ENCODE measurements at places on chromosomes 6 and 20.
A peak's percentile ranks its signal among the peaks of the same experiment; 100 is the strongest.

DNA sequence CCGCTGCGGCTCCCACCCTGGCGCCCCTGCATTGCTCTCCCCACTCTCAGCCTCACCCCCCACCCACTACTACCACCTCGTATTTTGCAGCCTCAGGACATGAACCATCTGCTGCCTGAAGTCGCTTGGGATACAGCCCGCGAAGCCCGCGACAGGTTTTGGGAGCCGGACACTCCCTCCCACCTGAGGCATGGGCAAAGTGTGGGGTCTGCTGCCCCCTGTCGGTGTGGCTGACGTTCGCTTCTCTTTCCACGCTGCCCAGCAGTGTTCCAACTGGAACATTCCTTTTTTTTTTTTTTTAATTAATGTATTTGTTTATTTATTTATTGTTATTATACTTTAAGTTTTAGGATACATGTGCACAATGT is 15.3 kb upstream of the LPA start:
- DNase-seq: no peak

- DNase-seq: peak; percentile 30
Observed at GRCh38 chr6:109236115-109237076, 141.1 kb downstream of the CEP57L1 start.

DNA sequence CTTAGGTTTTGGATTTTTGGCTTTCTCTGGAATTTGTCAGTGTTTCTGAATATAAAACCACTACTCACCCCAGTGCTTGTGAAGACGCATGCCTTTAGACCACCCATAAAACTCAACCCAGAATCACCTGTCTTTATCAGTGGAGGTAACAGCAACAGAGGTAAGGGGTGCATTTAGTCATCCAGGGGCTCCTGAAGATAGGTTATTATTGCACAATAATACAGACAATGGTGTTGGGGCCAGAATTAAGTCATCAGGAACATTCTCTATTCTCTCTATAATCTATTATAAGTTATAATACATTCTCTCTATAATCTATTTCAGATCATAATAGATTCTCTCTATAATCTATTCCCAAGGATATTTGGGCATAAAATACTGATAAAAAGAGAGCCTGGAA is 100.2 kb upstream of the KCNQ5 start:
- DNase-seq: no peak

GRCh38 chr6:164731539-164731938 is 577.9 kb downstream of the C6orf118 start:
- DNase-seq: no peak

- no peak for DNase-seq
Observed at GRCh38 chr6:107488875-107489635, 862 bp upstream of the SOBP start.

DNA sequence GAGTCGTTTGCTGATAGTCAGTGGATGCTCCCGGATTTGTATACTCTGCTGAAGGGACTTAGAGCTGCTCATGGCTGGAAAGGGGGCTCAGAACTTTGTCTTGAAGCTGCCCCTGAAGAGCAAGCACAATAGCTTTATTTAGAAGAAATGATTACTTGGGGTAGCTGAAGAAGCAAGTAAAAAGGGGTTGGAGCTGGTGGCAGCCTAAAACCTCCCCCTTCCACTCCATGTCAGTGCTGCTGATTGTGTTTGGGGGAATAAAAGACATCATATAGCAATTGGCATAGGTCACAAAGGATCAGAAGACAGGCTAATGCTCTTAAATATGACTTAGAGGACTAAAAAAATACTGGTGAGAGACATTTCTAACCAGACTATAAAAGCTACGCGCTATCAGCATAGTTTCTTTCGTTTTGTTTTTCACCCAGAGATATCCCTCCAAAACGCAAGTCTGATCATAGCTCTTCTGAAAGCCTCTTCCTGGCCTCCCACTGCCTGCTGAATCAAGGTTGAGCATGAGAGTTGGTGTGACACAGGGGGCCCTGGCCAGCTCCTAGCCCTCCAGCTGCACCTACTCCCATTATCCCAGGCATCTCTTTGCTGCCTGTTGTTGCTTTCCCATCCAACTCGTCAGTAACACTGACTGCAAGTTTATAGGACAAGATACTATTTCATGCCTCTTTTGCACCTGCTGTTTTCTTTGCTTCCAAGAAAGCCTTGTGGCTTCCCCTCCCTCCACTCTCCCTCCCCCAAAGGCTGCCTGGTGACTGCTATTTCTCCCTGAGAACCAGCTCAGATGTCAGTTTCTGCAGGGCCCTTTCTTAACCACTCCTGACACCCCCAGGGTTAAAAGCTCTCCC is 33.9 kb upstream of the SGK1 start:
- no peak for DNase-seq

- DNase-seq: no peak
Observed at GRCh38 chr6:158066136-158066781, 84.6 kb downstream of the SYNJ2 start.

DNA sequence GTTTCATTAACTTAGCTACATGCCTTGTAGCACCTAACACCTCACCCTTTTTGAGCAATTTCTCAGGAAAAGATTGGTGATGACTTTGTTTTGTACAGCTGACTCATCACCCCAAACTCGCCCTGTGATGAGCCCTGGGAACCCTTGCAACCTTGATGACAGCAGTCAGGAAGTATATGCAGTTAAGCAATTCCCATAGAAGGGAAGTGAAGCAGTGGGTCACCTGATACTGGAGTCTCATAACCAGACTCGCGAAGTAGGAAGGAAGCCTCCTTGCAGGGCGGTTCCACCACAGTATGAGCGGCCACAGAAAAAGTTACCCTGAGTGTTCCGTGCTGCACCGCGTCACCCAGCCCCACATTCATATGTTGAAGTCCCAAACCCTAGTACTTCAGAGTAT is 82.0 kb upstream of the EDN1 start:
- peak; percentile 24 for DNase-seq

DNA sequence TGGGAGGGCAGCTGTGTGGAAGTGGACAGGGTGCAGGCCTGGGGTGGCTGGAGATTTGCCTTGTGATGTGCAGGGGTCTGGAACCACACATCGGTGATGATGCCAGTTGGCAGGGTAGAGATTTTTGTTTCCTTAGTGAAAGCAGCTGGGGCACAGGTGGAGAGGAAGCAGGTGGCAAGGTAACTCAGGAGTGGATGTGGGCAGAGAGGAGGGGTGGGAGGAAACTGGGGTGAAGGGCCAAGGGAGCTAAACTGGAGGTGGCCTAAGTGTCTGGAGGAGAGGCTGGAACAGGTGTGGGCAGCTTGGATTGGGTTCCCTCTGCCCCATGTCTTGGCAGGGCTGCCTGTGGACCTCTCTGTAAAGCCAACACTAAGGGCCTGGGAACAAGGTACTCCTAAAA is 4.7 kb upstream of the SCUBE3 start:
- DNase-seq: no peak

GRCh38 chr6:168927026-168927425 is 326.6 kb downstream of the THBS2 start:
- DNase-seq: no peak

DNA sequence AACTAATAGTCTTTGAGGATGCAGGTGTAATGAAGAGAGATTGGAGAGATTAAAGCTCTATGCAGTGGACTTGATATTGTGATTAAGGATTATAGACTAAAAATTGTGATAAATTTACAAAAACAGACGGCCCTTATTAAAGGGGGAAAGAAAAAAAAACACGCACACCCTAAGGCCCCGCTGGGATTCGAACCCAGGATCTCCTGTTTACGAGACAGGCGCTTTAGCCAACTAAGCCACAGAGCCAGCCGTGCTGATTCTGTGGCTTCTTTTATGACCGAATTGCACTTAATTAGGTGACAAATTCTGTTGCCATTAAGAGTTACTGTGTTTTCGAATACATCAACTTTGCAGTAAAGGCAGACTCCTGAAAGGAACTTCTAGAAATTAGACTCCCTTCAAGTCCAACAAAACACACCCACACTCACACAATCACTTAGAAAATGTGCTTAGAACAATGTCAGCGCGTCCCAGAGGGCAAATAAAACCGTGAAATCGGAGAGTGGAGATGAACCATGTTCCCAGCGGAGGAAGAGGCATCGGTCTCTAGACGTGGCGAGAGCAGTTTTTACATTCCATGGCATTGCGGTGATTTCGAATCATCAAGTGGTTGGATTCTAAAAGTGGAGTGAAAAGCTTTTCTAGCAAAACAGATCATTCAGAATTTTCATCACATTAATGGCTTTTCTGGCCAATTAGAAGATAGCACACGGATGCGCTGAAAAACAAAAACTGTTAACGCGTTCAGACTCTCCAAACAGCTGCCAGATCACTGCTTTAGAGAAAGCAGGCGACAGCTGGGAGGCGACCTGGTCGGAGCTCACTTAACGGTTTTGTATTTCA is 122.6 kb downstream of the GPX5 start:
- peak; percentile 66 for DNase-seq

DNA sequence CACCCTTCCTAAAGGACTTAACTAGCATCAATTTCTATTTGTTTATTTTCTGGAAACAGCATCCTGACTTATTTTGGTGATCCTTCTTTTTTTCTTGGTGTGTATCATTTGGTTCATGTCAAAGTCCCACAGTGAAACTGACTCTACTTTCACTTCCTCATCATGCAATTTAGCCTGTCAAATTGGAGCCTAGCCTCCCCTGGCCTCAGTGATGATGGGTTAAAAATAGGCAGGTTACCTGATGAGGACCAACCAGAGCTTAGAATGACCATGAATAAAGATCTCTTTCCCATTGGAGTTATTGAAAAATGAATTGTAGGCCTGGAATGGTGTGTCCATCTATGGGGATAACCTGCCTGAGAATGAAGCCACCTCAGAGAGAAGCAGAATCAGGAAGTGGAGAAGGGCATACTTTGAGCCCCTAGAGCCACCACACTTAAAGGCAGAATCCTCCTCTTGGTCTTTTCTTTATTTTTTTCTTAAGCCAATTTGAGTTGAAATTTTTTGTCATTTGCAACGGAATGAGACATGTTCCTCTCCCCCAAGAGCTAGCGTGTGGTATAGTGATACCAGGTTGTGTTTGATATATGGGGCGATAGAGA is 105.6 kb downstream of the BTBD3 start:
- no peak for DNase-seq

DNA sequence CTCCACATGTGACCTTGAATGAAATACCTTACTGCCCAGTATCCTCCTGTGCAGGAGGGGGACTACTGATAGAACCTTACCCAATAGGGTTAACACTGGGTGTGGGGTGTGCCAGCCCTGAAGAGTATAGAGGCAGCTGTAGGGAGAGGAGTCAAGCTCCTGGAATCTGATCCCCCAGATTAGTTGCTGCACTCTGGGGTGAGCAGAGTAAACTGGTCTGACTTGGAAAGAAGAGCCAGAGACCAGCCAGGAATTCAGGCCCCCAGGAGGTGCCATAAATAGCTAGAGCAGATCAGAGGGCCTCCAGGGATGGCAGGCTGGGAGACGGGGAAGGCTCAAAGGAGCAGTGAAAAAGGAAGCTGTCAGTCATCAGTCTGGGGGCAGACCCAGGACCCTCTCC is 3.5 kb upstream of the APOBEC2 start:
- no peak for DNase-seq

- no peak for DNase-seq
Observed at GRCh38 chr6:84763886-84764331, 489 bp downstream of the TBX18 start.

DNA sequence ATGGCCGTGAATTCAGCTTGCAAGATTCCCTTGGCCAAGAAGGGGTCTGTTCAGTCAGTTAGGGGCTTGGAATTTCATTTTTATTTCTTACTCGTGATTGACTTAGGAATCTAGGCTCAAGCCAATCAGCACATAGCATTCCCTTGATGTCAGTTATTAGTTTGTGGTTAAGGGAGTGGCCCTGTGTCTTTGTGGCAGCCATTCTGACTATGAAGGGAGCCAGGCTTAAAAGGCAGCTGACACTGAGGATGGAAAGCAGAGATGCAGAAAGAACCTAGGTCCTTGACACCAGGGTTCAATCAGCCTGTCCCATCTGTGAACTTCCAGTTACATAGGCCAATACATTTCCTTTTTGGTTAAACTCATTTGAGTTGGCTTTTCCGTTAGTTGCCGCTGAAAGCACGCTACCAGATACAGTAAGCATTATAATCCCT is 48.1 kb downstream of the MCUR1 start:
- DNase-seq: no peak

- DNase-seq: no peak
Observed at GRCh38 chr6:41427642-41428335, 92.4 kb downstream of the NCR2 start.

- no peak for DNase-seq
Observed at GRCh38 chr6:87721311-87721710, 19.3 kb upstream of the AKIRIN2 start.

GRCh38 chr20:24949756-24950127 is 673 bp downstream of the CST7 start:
- DNase-seq: no peak

DNA sequence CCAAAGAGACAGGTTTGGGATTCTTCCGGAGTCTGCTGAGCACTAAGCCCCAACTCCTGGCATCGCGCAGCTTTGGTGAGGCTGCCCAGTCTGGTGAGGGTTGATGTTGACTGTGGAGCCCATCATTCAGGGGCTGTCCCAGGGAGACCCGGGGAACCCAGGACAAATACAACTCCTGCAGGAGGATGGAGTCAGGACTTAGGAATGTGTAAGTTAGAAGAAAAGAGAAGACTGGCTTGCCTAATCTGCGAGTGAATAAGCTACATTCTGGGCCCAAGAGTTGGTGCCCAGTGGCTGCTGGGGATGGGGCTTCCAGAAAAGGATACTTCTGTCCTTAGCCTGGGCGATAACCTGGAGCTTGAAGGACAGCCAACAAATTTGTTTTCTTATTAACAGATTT is 47.9 kb downstream of the STK35 start:
- DNase-seq: no peak

- DNase-seq: no peak
Observed at GRCh38 chr6:81785377-81785776, 32.9 kb upstream of the TENT5A start.

DNA sequence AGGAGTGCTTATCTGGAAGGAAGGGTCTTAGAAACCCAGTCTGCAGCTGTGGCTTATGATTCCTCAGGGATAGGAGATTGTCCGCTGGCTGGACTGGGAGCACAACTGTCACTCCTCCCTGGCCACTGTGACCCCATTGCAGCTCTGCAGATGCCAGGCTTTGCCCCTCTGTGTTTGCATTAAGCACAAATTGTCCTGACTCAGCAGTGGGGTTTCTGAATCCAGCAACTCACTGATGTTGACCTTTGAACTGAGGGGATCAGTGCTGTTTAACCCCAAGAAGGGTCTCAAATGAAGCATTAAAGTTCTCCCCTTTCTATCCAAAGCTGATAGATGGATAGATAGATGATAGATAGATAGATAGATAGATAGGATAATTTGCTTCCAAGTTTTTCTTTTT is 29.5 kb downstream of the DACT2 start:
- no peak for DNase-seq

DNA sequence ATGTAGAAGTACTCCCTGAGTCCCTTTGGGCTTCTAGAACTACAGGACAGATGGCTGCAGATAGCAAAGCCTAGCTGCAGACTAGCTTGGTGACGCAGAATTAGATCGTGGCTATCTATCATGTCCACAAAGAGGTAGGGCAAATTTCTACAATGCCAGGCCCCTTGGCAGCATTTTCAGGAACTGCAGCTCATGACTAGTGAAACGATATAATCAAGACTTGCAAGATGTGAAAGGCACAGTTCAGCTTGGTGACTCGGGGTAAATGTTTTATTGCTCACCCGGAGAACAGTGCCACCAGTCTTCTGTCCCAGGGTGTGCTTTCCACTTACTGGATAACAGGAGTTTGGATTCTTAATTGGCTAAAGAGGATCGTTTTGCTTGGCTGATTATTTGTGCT is 108.7 kb upstream of the LY86 start:
- no peak for DNase-seq

- DNase-seq: no peak
Observed at GRCh38 chr6:137115658-137116057, 57.8 kb downstream of the IL22RA2 start.
